ENCODE measurements at places on chromosomes 2 and 18.
A peak's percentile ranks its signal among the peaks of the same experiment; 100 is the strongest.

DNA sequence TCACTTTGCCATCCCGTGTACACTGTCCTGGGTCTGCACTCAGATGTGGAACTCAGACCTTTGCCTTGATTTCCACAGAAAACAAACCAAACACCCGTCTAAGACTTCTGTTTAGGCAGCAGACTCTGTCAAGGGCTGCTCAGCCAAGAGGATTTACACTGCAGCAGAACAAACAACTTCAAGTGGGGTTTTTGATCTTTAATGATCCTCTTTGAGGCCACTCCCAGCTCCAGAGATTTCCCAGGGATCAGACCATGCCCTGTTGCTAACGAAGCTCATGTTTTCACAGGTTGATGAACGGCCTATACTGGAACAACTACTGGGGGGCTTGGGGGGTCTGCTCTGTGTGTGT lies 52.5 kb upstream of the LGALSL start:
- no peak for DNase-seq

- no peak for DNase-seq
Observed at GRCh38 chr2:168320267-168320666, 72.9 kb upstream of the STK39 start.

DNA sequence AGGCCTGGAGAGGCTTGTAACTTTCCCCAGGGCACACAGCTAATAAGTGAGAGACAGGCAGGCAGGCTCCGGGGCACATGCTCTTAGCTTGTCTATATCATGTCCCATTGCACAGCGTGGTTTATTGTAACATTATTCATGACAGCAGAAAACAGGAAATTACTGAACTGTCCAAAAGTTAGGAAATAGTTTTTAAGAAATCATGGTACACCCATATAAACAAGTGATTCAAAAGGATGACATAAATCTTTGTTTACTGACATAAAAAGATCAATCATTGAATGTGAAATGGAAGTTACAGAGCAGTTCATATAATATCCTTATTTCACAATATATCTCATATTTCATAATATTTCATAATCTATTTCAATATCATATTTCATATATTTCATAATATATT lies 34.3 kb upstream of the TXNDC2 start:
- DNase-seq: peak; percentile 80

DNA sequence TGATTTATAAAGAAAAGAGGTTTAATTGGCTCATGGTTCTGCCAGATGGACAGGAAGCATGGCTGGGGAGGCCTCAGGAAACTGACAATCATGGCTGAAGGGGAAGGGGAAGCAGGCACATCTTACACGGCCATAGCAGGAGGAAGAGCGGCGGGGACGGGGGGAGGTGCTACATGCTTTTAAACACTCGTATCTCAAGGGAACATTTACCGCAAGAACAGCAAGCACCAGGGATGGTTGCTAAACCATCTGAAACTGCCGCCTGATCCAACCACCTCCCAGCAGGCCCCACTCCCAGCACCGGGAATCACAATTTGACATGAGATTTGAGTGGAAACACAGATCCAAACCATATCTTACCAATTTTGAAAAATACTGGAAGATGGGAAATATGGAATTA lies 362.8 kb downstream of the FBXO15 start:
- no peak for DNase-seq

DNA sequence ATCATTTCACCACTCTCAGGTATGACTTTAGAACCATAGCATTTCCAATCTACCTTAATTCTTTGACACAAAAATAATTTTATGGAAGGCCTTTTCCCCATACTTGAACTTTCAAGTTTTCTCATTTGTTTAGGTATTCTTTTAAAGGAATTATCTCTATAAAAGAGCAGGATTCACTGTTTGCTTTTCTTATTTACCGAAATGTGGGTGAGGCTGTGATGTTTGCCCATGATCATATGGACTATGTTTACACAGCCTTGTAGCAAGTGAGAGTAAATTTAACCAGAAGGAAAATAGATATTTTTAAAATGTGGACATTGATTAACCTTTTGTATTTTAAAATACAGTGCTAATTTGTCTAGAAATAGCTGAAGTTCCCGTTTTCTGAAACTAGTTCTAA lies 26.3 kb downstream of the CAB39 start:
- no peak for DNase-seq

GRCh38 chr18:8912348-8913326 lies 189.9 kb upstream of the NDUFV2 start:
- no peak for DNase-seq

DNA sequence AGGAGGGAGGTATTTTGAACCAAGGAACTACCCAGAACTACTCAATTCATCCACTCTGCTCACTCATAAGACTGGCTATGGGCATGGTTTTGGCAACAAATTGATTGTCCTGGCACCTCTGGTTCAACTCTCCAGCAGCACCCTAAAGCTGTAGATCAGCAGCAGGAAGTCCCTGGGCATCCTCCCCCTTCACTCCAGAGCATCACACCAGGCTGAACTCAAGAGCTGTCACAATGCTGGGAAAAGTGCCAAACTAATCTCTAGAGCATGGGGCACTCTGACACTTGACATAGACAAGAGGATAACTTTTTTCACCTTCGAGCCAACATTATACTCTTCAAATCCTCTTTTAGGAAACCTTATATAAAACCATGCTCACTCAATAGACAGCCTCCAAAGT lies 154.1 kb upstream of the RBBP8 start:
- DNase-seq: no peak

GRCh38 chr2:159051661-159052060 lies 83.2 kb downstream of the TANC1 start:
- DNase-seq: no peak

DNA sequence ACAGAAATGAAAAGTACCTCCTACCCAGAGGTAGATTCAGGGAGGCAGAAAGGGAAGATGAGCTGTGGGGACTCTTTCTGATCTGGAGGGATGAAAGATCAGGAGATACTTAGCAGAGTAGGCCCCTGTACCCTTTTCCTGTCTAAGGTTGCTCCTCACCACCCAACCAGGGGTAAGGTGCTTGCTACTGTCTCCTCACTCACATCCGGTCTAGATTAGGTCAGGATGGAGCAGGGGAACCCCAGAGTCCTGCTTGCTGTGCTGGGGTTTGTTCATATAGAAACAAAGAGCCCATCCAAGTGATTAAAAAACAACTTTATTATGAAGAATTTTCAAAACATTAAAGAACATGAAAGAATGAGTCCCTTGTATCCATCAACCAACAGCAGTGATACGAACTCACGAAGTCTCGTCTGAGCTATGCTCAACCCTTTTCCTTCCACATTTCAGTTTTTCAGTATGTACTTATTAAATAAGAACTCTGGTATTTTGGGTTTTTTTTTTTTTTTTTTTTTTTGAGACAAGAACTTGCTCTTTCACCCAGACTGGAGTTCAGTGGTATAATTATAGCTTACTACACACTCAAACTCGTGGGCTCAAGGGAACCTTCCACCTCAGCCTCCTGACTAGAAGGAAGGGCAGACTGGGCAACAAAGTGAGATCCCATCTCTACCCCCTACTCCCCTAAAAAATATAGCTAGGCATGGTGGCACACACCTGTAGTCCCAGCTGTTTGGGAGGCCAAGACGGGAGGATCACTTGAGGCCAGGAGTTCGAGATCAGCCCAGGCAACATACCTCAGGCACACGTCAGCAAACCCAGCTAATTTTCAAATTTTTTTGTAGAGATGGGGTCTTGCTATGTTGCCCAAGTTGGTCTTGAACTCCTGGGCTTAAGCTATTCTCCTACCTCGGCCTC lies 28.5 kb upstream of the MCFD2 start:
- DNase-seq: peak; percentile 23

- no peak for DNase-seq
Observed at GRCh38 chr18:27712066-27712465, 464.9 kb downstream of the CDH2 start.

DNA sequence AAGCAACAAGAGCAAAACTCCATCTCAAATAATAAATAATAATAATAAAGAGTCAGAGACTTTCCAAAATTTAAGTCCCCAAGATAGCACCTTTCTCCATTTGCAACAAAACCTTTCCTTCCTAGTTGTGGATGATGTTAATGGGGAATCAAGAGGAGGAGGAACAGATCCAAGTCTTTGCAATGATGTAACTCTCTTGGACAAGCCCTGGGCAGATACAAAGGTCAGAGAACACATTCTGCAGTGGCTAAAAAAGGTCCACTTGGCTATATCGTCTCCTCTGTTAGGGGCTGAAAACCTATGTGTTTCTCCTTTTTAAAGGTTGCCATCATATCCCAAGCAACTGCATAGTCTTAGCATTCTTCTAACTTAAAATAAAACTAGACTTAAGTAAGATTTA lies 151.1 kb downstream of the TMEM163 start:
- DNase-seq: no peak

DNA sequence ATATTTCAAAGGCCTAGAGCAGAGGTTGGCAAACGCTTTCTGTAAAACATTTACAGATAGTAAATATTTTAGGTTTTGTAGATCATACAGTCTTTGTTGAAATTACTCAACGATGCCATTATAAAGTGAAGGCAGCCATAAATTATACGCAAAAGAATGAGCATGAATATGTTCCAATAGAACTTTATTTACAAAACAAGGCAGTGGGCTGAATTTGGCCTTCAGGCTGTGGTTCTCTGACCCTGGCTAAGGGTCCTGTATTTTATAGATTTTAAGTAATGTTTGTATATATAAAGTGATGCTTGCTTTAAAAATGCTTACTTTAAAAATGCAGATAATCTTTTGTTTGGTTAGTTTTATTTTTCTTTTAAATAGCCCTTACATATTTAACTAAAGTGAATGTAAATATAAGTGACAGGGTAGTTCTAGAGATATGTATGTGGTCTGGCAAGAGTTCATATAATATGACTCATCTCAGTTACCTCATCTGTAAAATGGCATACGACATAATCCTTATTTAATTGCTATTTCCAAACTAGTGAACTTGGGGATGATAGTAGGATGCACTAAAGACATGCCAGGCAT lies 51.7 kb upstream of the ATP5MC3 start:
- DNase-seq: no peak

DNA sequence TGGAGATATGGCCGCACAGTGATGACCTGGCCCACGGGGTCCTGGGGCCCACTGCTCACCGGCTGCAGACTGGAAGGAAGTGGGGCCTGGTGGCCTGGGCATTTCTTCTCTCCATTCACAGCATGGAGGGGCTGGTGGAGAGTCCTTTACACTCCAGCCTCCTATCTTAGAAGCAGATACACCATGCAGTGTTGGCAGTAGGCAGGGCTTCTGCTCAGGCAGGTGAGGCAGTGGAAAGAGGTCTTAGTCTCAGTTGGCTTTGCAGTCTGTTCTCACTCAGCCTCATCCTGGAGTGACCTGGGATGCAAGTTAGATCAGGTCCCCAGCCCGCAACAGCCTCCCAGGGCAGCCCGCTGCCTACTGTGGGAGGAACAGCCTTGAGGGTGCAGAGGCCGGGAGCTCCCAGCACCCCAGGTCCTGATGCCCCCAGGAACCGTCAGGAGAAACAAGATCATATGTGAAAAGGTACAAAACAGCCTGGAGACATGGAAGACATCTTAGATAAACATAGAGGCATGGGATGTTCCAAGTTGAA lies 45.8 kb upstream of the OTOS start:
- DNase-seq: no peak

GRCh38 chr2:38603402-38604290 lies 918 bp upstream of the HNRNPLL start:
- peak; percentile 93 for DNase-seq

- DNase-seq: no peak
Observed at GRCh38 chr2:103464831-103465230, 703.0 kb downstream of the TMEM182 start.

DNA sequence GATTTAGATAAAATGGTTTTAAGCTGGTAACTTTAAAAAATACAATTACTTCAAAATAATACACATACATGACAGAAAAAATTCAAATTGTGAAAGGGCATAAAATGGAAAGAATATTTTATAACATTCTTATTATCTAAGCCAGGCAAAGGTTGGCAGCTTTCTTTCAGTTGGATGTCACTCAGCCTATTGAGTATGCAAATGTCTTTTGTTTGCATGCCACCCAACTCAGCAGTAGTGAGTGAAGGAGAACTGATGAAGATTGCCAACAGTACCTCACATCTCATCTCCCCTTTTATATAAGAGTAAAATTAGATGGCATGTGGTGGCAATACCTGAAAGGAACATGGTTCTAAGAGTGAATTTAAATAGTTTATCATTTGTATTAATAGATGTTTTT lies 24.8 kb downstream of the BMPR2 start:
- DNase-seq: no peak

DNA sequence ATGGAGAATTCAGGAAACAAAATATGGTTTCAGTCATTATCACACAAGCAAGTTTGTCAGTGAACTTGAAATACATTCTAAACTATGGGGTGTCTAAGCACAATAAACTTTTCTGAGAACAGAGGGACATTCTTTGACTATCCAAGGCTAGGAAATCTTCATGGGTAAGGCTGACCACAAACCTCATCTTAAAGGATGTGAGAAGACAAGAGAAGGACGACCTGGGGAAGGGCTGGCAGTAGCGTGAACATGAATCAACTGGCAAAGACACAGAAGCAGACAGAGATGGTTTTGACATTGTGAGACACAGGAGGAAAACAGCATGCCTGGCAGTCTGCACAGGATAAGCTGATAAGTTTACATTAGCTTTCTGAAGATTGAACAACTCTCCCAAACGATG lies 752.4 kb upstream of the SLC8A1 start:
- no peak for DNase-seq

DNA sequence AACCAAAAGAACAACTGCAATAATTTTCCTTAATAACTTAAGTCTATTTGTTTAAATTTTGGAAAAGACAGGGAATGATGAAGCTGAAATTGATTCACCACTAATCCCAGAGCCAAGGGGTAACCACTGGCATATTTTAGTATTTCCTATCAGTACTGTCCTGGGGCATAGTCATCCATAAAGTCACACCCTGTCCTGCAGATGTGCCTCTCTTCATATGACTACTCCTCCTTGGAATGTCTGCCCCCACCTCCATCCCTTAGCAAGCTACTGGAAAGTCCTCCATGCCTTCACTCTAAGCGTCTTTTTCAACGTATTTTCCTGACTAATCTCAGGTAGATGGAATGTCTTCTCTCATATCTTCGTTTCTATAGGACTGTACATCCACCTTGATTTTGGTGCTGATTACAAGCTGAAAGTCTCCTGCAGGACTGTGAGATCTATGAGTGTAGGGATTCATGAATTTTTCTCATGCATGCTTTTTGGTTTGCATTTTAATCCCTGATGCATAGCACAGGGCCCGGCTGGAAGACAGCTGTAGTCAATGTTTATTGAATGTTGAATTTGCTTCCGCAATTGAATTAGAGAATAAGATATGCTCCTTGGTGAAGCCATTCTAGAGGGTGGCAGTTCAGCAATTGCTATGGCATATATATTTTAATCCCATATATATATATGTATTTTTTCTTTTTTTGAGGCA lies 85.6 kb downstream of the MOGAT1 start:
- no peak for DNase-seq

GRCh38 chr2:238285653-238286082 lies 2.7 kb downstream of the PER2 start:
- no peak for DNase-seq

DNA sequence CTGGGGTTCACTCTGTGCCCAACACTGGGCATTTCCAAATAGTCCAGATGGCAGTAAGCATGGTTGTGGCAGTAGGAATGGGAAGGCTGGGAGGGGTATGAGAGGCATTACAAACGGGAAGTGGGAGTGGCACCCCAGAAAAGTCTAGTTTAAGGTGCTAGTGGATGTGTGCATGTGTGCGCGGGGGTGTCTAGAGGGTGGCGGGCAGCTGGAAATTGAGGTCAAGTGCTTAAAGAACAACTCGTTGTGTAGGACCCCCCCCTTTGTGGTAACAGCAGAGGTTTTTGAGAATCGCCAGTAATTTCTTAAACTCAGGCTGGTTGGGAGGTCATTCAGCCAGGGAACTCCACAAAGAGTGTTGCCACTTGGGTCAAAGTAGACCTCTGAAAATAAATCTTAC lies 69.9 kb downstream of the RHBDD1 start:
- DNase-seq: no peak

GRCh38 chr18:43870626-43871025 lies 593.3 kb upstream of the SYT4 start:
- DNase-seq: no peak
